Renal cortex interstitium (tissue), 15 donors: ENCODE measurements at places on chromosomes 16 and 17.

GRCh38 chr17:80830020-80830780 is 161.4 kb upstream of the CHMP6 start:
- DNase-seq: no peak

GRCh38 chr16:11692171-11692570 is 23.9 kb downstream of the SNN start:
- no peak for DNase-seq

GRCh38 chr17:56074361-56074890 is 78.8 kb upstream of the ANKFN1 start:
- no peak for DNase-seq

DNA sequence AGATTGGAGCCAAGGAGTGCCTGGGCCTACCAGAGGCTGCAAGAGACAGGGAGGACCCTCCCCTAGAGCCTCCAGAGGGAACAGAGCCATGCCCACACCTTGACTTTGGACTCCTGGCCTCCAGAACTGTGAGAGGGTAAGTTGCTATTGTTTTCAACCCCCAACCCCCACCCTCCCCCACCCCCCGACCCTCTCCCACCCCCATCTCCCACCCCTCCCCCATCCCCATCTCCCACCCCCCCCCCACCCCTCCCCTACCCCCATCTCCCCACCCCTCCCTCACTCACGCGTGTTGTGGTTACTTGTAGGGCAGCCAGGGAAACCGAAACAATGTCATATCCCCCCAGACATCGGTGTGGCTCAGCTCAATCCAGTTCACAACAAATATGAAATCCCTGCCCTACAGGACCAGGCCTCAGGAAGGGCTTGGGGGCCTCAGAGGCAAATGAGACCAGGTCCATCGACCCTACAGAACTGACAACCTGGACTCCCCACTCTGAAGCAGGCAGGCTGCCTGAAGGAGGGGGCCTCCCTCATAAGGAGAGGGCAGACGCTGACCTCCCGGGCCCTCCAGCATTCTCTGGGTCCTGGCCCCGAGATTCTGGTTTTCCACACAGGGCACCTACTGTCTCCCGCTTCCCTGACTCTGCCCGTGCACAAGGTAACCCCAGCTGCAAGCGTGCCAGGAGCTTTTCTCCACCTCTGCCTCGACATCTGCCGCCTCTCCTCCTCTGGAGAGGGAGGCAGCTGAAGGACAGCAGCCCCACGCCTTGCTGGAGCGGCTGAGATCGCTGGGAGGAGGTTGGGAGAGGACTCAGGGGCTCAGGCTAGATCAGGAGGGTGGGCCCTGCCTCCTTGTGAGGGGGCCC is 3.0 kb upstream of the ZCCHC14 start:
- DNase-seq: no peak

GRCh38 chr16:3503523-3503922 is 2.7 kb downstream of the CLUAP1 start:
- DNase-seq: no peak

GRCh38 chr17:65598746-65599145 is 37.3 kb upstream of the AXIN2 start:
- DNase-seq: no peak

GRCh38 chr17:32335687-32336086 is 6.3 kb downstream of the C17orf75 start:
- DNase-seq: no peak

DNA sequence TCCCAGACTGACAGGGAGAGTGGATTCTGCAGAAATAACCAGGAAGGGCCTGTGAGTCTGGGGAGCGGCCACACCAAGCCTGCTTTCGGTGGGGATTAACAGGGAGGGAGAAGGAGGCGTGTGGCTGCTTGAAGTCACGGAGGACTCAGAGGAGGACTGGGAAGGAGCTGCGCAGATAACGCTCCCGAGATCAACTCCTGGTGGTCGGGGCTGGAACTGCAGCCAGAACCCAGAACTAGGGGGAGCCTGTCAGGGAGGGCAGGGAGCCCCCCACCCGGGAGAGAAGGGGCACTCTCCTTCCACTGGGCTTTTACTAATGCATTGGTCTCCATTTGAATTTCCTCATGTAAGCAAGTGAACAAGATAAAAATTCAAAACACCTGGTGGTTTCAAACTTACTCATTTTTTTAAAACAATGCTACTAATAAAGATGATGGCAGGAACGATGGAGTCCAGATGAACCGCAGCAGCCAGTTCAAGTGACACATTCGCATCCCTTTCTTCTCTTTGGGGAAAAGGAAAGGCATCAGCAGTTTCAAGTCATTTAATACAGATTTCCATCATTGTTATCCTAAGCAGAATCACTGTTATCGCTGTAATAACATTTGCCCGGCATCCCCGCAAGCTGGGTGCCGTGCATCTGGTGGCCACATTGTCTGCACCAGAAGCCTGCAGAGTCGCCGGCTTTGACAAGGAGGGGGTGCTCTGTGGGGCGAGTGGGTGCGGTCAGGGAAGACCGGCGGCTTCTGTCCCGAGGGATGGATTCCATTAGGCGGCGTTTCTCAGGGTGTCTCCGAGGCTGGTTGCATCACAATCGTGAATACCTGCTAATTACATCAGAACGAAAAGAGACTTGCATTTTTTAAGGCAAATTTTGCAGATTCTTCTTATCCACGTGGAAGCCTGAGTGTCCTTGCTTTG is 183.0 kb downstream of the FOXL1 start:
- DNase-seq: no peak

DNA sequence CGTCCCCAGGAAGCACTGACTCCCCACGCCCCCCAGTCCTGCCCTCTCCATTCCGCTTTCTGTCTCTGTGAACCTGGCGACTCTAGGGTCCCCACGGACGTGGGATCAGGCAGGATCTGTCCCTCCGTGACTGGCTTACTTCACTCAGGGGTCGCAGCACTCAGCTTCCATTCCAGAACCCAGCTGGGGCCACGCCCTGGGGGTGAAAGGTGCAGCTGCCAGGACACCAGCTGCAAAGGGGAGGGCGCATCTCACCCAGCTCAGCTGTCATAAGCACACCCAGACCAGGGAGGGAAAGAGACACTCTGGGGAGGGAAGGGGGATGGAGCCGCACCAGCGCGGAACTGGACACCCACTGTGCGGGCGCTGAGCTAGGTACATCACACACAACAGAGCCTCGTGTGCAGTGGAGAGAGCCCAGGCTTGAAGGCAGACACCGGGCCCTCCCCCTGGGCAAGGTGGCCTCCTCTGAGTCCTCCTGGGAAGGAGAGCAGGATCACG is 18.5 kb upstream of the HEXD start:
- no peak for DNase-seq

DNA sequence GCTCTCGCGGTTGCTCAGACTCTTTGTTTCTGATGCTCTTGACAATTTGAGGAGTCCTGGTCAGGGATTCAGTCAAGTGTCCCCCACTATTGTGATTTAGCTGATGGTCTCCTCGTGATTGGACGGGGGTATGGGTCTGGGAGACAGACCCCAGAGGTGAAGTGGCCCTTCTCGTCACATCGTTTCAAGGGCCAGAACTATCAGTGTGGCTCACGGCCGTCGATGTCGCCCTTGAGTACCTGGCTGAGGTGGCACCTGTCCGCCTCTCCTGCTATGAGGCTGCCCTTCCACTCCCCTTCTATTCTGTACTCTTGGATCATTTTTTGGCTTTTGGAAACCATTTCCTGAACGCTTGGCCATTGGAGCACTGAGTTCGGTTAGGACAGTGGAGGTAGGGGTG is 7.4 kb upstream of the MEAK7 start:
- DNase-seq: no peak

DNA sequence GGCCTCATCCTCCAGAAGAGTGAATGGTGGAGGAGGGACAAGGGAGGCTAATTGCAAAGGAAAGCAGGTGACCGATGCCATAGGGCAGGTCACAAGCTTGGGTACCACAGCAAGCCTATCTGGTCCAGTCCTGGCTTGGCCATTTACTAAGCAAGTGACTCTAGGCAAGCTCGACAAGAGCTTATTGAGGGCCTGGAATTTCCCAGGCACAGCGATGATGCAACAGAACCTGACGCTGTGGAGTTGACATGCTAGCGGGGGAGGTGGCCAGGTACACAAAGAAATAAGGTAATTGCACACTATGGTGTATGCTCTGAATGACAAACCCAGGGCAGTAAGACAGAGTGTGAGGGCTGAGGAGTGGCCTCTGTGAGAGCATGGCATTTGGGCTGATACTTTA is 98.5 kb downstream of the PGS1 start:
- no peak for DNase-seq

GRCh38 chr17:36641331-36641876 is 40.0 kb downstream of the MRM1 start:
- DNase-seq: no peak

GRCh38 chr17:42704490-42704836 is 22.1 kb downstream of the CNTNAP1 start:
- no peak for DNase-seq

- no peak for DNase-seq
These were observed 18.8 kb downstream of the XPO6 start for GRCh38 chr16:28192806-28193529.

GRCh38 chr17:34892461-34893249 is 68.6 kb downstream of the CCT6B start:
- DNase-seq: no peak

DNA sequence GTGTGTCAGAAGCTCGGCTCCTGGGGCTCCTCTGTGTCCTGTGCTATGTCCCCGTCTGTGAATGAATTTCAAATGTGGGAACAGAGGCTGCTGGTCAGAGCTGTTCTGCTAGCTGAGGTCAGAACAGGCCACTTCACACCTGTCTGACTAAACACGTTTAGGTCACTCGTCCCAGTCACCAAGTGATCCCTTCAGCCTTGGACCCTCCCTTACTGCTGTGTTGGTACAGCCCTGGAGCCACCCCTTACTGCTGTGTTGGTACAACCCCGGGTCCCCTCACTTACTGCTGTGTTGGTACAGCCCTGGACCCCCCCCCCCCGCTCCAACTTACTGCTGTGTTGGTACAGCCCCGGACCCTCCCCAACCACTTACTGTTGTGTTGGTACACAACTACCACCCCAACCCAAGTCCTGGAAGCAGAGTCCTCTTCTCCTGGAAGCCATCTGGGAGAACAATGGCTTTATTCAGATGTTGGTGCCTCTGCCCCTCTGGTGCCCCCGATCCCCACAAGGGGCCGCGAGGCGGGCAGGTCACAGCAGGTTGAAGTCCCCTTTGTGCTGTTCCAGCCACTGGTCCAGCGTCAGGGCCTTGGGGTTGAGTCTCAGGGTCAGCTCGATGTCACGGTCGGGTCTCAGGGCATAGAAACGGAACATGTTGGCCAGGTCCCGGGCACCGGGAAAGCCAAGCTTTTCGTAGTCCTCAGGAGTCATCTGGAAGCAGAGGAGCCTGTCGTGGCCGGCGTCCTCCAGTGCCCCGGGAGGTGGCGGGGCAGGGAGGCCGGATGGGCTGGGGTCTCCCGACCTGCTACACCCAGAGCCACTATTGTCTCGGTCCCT is 13.0 kb downstream of the NMRAL1 start:
- no peak for DNase-seq

- DNase-seq: no peak
These were observed 10.9 kb downstream of the COG4 start for GRCh38 chr16:70512456-70512855.

DNA sequence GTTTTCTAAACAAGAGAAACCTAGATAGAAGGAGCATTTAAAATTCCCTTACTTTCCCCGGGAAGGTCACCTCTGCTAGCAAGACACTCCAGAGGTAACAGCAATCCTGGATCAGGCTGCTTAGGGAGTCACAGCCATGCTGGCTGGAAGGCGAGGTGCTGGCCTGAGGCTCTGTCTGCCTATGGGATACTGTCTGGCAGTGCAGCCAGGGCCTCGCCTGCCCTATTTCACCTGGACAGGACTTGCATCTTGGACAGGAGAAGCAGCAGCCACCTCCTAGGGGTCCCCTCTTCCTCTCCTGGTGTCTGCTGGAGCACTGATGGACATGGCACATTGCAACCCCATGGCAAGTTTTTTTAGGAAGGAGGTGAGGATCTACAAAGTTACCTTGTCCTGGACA is 15.1 kb downstream of the FA2H start:
- no peak for DNase-seq

- DNase-seq: no peak
These were observed 248.5 kb downstream of the SOX9 start for GRCh38 chr17:72369366-72369765.

DNA sequence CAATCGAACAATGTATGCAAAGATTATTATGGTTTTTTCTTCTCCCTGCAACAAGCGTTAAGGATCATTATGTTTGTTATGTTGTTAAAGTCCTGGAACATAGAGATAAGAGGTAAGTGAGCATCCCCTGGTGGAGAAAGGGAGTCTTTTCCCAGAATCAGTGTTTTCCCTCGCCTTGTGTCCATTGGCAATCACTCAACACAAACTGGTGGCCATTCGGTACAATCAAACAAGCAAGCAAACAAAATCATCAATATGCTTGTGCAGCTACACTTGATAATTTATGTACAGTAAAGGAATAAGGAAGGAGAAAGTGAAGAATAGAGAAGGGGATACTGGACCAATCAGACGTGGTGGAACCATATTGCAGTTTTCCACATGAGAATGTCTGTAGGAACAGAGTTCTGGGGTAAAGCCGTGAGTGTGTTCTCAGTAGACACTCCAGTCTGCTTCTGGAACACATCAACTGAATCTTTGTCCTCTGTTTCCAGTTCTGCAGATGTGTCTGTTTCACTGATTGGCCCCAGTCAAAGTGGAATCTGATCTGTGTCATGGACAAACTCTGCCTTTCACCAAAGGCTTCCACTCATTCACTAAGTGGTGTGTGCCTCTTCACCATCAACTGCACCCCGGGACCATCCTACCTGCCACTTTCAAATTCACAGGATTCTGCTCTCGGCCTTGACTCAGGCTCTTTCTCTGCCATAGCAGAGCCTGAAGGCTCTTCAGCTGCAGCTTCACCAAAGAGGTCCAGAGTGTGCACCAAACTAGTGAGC is 169.5 kb downstream of the AHSP start:
- peak; percentile 32 for DNase-seq

GRCh38 chr17:16418685-16419068 is 3.3 kb downstream of the TRPV2 start:
- DNase-seq: no peak

DNA sequence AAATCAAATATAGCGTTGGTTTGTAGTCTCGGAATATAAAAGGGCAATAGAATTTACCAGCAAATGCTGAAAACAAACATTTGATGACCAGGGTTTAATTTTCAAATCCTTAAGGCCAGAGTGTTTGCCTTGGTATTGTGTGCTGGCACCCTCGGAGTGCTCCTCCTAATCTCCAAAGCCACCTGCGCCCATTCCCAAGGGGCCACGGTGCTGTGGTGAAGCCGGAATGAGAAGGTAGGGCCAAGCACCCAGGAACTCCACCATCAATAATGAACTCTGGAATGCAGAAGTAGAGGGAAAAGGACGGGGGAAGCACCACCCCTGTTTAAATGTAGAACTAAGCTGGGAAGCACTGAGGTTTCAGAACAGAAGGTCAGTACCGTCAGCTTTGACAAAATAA is 51.9 kb downstream of the COG7 start:
- no peak for DNase-seq

DNA sequence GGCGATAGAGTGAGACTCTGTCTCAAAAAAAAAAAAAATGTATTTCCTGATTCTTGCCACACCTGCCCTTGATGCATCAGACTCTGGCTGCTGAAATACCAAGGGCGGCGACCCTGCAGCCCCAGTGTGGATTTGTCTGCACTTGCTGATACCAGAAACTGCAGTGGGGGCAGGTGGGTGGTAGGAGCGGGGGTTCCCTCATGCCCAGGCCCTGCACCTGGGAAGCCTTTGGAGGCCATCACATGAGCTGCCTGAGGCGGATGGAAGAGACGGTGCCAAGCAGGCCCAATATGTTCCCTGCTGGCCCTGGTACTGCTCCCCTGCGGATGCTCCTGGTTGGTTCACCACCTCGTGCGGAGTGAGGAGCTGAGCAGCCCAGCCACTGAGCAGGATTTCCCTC is 50.6 kb downstream of the MARF1 start:
- no peak for DNase-seq
